ENCODE measurements at places on chromosomes 1 and 21.
A peak's percentile ranks its signal among the peaks of the same experiment; 100 is the strongest.

DNA sequence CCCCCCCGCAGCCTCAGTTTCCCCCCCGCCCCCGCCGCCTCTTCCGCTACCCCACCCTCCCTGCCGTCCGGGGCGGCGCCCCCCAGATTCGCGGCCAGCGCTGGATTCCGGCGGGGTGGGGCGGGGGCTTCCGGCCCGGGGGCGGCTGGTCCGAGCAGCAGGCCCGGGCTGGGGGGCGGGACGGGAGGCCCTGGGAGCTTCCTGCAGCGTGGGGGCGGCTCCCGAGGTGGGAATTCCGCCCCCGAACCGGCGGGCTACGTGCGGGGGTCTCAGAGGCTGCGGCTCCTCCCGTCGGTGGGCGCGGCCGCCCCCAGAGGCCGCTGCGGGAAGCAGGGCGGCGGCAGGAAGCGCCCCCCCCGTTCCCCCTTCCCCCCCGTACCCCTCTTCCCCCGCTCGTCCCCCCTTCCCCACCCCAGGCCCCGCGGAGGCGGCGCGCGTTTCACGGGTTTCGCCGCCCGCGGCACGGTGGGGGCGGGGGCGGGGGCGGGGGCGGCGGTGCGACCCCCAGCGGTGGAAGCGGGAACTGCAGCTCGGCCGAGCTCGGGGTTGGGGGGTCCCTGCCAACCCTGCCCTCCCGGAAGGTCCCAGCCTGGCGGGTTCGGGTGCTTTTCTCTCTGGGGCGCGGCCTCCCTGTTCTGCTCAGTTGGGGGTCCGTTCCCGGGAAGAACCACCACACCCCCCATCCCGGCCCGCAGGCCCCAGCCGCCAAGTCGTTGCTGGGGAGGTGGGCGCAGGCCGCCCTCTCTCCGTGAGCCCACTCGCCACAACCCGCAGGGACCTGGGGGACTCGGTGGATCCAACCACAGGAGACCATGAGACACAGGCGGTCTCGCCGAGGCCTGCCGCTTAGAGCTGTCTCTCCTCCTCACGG lies 76.3 kb downstream of the MORN1 start:
- peak; percentile 67 for DNase-seq

DNA sequence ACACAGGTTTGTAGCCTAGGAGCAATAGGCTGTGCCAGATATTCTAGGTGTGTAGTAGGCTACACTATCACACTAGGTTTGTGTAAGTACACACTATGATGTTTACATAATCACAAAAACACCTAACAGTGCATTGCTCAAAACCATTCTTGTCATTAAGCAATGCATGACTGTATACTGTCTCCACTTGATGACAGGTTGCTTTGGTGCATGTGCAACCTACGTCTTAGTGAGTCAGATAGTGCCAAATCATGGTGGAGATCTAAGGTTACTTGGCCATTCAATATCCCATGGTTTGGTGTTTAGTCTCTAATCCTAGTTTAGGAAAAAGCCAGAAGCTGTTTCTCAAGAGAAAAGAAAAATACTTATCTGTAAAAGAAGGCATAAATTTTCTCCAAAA lies 181.1 kb downstream of the KCNK2 start:
- DNase-seq = no peak

- DNase-seq = no peak
Observed at GRCh38 chr1:101959456-101959855, 37.3 kb downstream of the OLFM3 start.

GRCh38 chr1:162905174-162906158 lies 44.5 kb upstream of the CCDC190 start:
- DNase-seq = peak; percentile 82

DNA sequence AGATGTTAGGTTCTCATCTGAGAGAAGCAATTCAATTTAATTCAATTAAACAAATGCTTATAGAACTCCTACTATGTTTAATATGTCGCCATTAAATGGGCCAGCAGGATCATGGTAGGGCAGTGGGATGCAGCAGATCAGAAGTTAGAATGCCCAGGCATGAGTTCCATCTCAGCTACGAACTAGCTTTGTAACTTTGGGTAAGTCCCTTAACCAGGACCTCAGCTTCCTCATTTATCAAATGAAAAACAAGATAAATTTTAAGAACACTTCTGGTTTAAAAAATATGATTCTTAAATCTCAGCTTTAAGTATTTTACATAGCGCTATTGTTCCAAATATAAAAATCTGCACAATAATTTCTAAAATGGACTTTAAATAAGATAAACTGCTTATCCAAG lies 67.5 kb upstream of the GFI1 start:
- DNase-seq = no peak

- DNase-seq = no peak
Observed at GRCh38 chr1:114462341-114462740, 48.7 kb downstream of the TRIM33 start.

GRCh38 chr1:62382658-62382955 lies 54.2 kb upstream of the USP1 start:
- DNase-seq = no peak

- no peak for DNase-seq
Observed at GRCh38 chr1:201554789-201555592, 16.1 kb downstream of the NAV1 start.

DNA sequence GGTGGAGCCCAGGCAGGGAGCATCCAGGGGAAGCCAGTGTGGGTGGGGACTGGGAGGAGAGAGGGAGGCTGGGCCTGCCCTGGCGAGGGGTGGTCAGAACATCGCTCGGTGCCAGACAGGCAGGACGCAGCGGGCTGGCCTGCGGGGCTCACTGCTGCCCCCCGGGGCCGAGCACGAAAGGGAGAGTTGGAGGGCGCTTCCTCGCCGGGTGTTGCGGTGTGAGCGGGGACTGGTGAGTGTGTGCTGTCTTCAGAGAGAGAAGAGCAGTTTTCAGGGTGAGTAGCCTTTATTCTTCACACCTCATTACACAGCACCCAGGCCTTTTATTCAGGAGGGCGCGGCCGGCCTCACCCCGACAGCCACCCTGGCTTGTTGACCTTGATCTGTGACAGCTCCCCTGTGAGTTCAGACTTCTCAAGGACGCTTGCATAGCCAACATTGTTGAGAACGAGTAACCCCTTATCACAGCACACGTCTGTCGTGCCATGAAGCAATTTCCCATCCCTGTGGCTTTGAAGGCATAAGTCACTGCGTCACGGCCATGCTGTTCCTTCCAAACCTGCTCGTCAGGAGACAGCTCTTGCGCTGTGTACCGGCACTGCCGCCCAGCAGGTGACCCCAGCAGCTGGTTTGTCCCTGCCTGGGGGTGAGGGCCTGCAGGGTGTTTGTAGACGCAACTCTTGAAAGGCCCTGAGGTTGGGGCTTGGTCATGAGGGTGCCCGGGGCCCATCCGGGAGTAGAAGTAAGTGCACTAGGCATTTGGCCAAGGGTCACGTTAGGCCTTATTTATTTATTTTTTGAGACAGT lies 54.6 kb downstream of the PRKCZ start:
- no peak for DNase-seq

GRCh38 chr1:153288634-153289275 lies 24.0 kb downstream of the PGLYRP3 start:
- DNase-seq = no peak

GRCh38 chr1:100080331-100080730 lies 52.4 kb downstream of the SASS6 start:
- no peak for DNase-seq

- no peak for DNase-seq
Observed at GRCh38 chr1:147609358-147609757, 61.0 kb downstream of the ACP6 start.

GRCh38 chr21:32173121-32173724 lies 105.6 kb downstream of the MIS18A start:
- DNase-seq = no peak

DNA sequence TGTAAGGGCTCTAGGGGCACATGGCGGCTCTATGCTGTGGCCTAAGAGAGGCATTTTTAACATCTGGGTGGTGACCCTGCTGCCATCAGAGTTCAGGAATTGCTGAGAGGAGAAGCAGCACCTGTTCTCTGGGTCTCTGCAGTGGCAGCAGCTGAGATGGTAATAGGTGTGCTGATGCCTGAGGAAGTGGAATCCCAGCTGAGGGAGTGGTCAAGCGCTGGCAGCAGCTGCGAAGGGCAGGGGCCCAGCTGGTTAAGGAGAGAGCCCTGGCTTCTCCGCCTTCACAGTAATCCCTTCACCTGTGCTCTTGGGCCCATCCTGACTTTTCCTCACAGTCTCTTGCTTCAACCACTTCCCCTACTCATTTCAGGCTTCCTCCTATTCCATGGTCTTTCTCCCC lies 39.8 kb downstream of the GJA5 start:
- no peak for DNase-seq

DNA sequence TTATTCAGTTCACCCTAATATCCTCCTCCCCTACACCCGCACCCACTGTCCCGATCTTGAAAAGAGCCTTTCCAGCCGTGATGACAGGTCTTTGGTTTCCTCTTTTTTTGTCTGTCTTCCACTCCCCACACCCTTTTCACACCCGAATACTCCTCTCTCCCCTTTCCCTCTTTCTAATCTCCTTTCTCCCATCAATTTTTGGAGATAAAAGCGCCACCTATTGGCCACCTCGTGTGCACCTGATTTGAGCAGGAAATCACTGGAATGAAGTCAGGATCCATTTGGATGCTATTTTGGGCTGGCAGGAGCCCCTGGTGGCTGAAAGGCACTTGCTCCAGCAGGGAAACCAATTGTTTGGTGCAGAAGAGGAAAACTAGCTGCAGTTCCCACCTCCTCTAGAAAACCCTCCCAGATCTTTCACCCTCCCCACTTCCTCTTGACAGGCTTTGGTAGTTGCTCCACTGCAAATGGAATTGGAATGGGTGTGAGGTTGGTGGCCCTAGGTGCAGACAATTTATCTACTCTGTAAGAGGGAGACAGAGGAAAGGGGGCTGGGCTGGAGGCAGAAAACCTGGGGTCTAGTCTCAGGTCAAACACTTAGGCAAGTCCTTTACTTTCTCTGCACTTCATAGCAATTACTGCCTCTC lies 8.4 kb downstream of the FOXE3 start:
- DNase-seq = peak; percentile 52

GRCh38 chr1:201222125-201222524 lies 31.5 kb downstream of the IGFN1 start:
- DNase-seq = no peak

- DNase-seq = no peak
Observed at GRCh38 chr1:77280962-77281361, 857 bp upstream of the AK5 start.

DNA sequence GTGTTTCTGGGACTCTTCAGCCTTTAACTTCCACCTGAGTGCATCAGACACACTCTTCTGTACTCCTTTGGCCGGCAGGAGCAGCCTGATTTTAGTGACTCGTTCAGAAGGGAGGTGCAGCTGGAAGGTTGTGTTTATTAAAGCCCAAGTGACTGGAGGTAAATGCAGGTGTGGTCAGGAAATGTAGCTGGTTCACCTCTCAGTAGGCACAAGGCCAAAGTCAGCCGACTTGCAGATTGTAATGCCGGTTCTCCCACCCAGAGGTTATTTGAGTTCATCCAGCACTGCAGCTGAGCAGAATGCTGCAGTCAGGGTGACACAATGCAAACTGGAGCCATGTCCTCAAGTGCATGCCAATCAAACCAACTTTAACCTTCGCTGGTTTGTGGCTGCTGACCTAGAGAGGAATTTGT lies 91.5 kb downstream of the SPATA46 start:
- DNase-seq = no peak

DNA sequence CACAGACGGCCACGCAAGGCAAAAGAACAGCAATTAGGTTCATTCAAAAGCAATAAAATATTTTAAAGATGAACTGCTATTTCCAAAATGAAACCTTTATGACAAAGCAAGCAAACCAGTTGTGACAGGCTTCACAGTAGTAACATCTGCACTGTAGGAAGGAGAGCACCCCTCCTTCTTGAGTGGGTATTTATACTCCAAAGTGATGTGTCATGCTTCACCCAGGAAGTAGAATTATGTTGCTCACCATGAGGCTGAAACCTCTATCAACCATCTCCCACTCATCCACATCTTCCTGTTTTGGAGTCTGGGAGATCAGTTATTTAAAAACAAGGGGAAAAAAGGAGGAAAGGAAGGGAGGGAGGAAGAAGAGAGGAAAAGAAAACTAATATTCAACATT lies 885 bp downstream of the OR2T10 start:
- no peak for DNase-seq

- no peak for DNase-seq
Observed at GRCh38 chr21:27493542-27493941, 526.7 kb upstream of the ADAMTS5 start.

- DNase-seq = no peak
Observed at GRCh38 chr1:71080230-71080738, 551 bp downstream of the ZRANB2 start.

DNA sequence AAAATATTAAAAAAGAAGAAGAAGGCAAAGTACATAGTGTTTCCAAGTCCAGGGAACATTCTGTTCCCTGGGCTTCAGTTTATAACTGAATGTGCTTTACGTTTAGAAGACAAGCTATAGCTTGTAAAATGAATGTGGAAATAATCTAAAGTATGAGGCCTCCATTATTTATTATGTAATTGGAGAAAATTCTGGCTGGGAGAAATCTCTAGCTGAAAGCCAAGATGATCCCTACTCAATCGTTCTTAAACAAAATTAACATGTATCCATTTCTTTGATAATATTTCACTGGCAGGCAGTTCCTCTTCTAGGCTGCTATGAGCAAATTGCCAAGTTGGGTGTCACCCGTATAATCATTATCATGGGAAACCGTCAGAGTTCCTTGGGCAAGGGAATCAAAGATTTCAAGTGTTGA lies 52.2 kb upstream of the ETS2 start:
- DNase-seq = no peak

DNA sequence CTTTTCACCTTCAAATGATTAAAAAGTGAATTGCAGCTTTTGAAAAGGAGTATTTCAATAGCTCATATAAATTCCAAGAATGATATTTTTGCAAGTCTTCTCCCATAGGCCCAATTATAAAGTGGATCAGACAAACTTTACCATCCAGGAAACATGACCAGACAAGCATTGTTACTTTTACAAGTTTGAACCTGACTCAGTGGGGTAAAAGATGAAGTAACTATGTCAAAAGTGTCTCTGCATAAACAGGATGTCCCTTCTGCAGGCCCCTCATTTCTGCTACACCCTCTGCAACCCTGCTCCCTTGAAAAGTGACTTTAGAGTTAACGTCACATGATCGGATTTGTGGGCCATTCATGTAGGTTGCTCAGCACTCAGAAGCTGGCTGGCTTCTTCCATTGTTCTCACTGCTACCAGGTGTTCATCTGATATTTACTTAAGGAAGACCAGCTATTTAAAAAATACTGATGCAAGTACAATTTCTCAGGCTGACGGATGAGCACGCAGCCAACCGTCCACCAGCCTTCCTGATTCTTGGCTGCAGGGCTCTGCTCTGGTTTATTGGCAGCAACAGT lies 32.3 kb downstream of the URB1 start:
- no peak for DNase-seq

DNA sequence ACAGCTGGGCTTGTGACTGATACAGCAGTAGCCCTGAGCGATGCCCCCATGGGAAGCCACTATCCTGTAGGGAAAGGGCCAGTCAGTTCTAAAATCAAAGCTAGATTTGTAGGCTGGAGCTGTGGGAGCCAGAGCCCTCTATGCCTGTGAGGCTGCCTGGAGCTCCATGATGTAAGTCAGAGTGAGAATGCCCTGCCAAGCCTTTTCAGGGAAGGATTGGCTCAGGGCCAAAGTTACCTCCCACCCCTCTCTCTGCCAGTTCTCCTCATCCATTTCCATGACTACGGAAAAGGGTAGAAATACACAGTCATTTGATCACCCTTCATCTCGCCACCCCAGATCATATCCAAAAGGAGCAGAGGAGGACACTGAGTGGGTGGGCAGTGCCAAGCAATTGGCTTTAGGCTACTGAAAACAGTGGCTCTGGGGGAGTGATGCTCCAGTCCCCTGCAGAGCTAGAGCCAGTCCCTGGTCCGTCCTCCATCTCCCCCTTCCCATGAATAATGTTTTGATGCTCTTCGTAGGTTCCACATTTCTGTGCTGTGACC lies 59.5 kb upstream of the KCNA3 start:
- DNase-seq = no peak

- no peak for DNase-seq
Observed at GRCh38 chr21:42125571-42126544, 54.7 kb downstream of the UMODL1 start.

Measured in NCI-H226 (cell line).